ENCODE measurements at places on chromosomes 3 and 15.

DNA sequence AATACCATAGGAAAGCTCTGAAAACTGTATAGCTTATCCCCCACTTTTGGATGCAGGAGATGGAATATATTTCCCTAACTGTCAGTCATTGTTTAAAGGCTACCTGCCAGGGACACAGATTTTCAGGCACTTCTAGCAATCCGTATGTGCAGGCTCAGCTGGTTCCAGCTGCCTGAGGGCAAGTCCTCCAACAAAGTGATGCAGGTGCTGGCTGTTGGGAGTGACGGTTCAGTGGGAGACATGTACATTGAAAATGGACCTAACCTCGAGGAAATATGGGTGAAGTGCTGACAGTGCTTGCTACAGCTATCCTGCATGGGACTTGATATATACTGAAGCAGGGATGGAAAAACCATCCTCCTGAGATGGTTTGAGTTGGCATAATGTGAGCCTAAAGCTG, 153.1 kb upstream of the GAP43 start:
- no peak for DNase-seq

DNA sequence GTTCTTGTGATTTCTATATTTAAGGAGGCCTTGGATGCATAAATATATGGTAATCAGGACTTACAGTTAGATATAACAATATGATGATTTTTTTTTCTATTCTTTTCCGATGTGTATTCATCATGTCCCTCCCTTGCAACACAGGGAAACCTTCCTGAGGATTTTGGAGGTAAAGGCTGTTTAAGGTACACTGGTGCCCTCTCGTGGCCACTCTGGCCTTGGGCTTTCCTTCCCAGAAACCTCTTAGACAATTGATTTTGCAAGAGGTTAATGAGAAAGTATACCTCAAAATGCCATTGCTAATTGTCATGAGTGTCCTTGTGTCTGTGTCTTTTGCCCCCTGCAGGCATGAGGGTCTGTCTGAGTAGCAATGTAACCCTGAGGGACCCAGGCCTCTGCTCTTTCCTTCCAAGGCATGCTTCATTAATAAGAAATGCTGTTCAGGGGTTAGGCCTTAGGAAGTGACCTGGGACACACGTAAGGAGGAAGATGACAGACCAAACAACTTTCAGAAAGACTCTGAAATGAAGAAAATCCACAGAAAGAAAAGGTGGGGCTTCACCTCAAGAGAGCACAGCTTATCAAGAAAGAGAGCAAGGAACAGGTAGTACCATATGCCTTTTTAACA, 70.3 kb upstream of the PPP2R3A start:
- peak; percentile 75 for DNase-seq

- DNase-seq, result no peak
Measured at GRCh38 chr15:40354408-40355171, 3.4 kb upstream of the DISP2 start.

DNA sequence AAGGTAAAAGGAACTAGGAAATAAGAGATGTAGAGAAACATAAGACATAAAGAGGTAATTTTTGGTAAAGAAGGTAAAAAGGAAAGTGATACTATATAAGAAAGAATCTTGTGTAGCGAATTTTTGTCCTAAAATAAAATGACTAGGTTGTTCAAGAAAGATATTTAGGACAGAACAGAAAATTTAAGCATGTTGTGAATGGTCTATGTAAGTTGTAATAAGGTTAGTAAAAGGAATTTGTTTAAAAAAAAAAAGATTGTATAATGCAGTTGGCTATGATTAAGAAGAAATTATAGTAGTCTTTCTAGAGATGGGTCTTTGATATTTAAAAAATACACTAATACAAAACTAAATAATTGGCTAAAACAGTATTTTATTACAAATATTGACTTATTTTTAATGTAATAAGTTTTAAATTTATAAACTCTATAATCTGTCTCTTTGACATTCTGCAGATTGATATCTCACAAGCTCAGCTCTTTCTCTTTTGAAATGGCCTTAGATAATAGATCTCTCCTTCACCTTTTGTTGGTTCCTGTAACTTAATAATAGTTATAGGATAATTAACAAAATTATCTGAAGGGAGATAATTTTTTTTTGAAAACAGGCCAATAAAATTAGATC, 3.7 kb upstream of the SLC41A3 start:
- DNase-seq, result no peak

DNA sequence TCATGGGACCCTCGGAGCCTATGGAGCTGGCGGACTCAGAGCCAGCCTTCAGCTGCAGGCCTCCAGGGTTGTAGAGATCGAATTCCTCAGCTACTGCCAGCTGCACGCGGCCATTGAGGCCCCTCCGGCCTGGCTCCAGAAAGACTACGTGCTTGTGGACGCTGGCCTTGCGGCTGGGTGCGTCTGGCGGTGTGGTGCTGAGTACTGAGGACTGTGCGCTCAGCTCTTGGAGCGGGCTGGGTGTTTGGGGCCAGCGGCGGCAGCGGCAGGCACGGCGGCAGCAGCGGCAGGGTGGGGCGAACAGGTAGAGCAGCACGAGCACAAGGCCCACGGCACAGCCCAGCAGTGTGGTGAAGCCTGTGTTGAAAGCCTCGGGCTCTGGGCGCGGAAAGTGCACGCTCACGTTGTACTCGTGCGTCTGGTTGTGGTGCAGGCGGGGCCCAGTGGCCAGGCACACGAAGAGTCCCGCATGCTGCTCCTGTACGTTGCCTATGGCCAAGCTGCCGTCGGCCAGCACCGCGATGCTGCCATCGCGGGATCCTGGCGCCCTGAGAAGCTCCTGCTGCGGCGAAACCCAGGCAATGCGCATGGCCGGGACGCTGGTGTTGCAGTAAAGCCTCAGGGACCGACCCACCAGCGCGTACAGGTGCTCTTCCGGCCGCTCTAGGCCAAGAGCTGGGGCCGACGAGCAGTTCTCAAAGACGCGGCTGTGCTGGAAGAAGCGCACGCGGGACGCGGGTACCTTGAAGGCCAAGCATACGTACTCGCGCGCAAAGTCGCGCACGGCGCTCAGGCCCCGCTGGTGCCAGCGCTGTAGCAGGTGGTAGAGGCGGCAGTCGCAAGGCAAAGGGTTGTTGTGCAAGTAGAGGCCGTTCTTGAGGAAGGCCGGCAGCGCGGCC, 1.3 kb downstream of the AMIGO3 start:
- DNase-seq, result no peak

GRCh38 chr3:177174607-177175170, 22.6 kb downstream of the TBL1XR1 start:
- no peak for DNase-seq

- no peak for DNase-seq
Measured at GRCh38 chr3:161927131-161927530, 430.5 kb downstream of the OTOL1 start.

DNA sequence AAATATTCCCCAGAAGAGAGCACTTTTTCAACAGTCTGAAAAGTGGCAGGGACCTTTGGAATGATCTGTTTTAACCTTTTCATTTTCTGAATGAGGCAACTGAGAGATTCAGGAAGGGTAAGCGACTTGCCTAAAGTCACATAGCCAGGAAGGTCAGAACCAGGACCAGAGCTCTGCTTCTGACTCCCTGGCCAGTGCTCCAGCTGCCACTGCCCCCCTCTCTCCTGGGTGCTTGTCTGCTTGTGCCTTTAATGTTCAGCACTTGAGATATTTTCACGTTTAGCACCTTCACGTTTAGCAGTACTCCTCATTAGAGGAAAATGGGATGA, 68.3 kb downstream of the SMAD3 start:
- DNase-seq, result no peak

DNA sequence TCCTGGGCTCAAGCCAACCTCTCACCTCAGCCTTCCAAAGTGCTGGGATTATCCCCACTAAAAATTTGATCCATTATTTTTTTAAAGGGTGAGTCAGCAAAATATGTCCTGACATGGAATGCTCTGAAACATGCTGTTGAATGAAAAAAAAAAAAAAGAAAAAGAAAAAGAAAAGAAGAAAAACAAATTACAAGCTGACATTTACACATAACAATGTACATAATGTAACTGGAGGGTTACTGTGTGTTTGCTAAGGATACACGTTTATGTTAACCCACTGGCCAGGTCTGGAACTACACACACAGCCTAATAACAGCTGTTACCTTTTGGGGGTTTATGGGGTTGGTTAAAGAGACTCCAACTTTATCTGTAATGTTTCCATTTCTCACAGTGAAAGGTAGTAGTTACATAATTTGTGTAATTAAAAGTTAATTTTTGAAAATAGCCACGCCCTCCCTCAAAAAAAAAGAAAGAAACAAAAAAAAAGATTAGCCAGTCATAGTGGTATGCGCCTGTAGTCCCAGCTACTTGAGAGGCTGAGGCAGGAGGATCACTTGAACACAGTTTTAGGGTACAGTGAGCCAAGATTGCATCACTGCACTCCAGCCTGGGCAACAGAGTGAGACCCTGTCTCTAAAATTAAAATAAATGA, 3.1 kb upstream of the MESP2 start:
- no peak for DNase-seq

GRCh38 chr3:190485830-190486532, 27.9 kb upstream of the IL1RAP start:
- no peak for DNase-seq

DNA sequence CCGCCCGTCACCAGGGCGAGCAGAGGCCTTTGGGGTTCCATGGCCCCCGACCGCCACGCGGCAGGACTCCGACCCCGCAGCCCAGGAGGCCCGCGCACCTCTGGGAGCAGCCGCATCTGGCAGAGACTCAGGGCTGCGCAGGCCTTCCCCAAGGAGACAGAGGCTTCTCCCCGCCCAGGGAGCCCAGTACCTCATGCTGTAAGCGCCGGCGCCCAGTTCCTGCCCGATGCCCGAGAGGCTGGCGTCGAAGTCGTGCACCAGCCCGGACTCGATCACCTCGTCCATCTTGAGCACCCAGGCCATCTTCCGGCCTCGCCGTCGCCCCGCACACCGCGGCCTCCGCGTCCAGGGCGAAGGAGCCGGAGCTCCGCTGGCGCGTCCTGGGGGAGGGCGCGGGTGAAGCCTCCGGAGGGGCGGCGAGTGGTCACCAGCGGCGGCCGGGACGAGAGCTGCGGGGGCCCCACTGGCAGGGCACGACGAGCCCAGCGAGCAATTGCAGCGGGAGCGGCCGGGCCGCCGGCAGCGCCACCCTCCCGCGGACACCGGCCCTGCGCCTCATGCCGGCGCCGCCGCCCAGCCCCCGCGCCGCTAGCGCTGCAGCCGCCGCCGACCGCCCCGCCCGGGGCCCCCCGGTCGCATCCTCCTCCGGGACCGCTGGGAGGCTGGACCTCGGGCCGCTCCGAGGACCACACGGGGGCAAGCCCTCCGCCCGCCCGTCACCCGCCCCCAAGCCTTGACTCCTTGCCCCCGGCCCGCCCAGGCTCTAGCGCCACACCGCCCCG, 468 bp downstream of the UBP1 start:
- peak; percentile 49 for DNase-seq

GRCh38 chr3:151580591-151580990, 119.7 kb upstream of the IGSF10 start:
- no peak for DNase-seq

DNA sequence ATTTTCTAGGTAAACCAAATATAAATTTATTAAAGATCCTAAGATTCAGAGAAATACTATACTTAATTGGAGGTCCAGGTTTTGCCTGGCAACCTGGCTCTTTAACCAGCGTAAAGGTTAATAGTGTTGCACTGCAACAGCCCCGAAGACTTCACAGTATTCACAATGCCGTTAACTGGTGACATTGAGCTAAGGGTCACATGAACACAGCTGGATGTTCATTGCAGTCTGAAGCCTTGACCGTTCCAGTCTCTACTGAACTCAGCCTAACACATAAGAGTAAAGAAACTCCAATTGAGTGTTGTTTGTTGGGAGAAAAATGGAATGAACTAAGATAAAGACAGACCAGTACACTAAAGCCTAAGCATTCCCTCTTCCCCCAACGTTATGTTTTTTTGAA, 26.8 kb downstream of the NKIRAS1 start:
- no peak for DNase-seq

DNA sequence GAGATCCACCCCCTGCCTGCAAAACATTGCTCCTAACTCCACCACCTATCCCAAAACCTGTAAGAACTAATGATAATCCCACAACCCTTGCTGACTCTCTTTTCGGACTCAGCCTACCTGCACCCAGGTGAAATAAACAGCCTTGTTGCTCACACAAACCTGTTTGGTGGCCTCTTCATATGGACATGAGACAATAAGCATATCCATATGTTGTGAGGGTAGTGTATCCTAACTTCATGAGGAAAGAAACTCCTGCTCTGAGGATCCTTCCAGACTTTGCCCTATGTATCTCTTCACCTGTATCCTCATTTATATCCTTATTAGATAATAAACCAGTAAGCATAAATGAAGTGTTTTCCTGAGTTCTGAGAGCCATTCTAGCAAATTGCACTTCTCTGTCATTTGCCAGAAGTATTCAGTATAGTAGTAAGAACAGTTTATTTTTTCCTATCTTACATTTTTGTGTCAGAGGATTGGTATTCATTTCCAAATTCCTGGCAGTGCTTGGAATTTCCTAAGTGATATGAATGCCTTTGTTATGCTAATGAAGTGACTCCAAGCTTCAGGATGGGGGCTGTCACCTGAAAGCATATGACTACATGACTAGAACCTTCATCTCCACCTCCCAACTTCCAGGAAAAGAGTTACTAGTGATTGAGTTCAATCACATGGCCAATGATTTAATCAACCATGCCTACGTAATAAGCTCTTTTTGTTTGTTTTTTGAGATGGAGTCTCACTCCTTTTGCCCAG, 30.2 kb downstream of the TTBK2 start:
- no peak for DNase-seq

GRCh38 chr3:147002721-147003120, 397.6 kb upstream of the PLSCR5 start:
- DNase-seq, result no peak

- DNase-seq, result no peak
Measured at GRCh38 chr3:175985781-175986180, 1126.6 kb downstream of the NAALADL2 start.

DNA sequence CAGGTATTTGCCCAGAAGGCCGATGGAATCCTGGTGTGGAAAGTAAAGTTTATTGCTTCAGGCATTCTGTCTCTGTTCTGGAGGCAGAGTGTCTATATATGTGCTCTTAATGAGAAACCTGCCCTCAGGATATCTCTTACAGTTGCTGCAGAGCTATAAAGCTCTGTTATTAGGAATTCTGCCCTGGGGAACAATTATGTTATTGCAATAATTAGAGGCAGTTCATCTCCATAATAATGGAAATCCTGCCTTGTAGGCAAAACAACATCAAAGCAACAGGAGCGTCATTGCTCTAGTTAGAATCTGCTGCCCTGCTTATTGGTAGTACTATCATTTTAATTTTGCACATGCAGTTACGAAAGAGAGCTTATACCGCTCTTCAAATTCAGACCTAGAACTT, 175.6 kb downstream of the IL5RA start:
- no peak for DNase-seq
